ENCODE measurements at places on chromosomes 11 and 22.

GRCh38 chr11:34816698-34817213 lies 99.4 kb downstream of the APIP start:
- DNase-seq = no peak

- peak; percentile 71 for DNase-seq
Measured at GRCh38 chr11:65279741-65280440, 18.1 kb downstream of the POLA2 start.

DNA sequence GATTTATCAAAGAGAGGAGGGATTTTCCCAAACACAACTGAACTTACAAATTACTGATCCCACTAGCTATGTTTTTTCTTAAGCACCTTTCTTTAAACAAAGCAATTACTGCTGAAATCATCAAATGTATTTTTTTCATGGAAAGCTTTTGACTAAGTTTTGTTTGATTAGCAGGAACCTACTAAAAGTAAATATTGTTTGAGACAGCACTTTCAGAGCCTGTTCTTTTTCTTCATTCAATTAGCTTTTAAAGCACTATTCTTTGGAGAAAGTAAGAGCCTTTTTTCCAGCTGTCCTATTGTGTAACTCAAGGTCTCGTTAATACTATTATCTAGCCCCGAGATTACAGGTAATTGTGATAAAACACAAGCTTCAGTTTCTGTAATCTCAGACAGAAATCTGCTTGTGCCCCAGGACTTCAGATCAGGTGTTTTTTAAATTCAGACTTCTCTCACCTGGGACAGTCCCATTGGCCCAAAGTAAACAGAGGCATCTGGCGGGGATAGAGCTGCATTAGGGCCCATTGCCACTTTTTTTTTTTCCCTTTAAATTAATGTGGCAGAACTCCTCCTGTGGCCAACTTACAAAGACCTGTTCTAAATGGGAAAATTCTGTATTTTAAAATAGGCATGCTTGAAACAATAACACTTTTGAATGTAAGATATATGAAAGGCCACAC lies 11.0 kb downstream of the CSTPP1 start:
- DNase-seq = no peak

GRCh38 chr11:57426439-57426928 lies 437 bp downstream of the SLC43A3 start:
- DNase-seq = peak; percentile 43

DNA sequence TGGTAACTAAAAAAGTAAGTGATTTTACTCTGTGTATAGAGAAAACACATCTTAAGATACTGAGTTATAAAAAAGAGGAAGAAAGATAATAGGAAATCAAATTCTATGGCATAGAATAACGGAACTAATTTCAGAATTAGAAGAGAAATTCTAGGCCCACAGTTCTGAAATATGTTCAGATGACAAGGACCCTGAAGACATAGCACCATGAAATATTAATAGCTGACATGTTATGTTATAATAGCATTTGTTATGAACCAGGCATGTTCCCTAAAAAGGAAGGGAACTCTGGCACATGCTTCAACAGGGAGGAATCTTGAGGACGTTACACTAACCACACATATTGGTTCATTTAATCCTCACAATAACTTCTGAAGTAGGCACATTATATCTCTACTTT lies 32.7 kb downstream of the PRDM10 start:
- DNase-seq = no peak

- no peak for DNase-seq
Measured at GRCh38 chr11:8833568-8834315, 77.2 kb upstream of the AKIP1 start.

DNA sequence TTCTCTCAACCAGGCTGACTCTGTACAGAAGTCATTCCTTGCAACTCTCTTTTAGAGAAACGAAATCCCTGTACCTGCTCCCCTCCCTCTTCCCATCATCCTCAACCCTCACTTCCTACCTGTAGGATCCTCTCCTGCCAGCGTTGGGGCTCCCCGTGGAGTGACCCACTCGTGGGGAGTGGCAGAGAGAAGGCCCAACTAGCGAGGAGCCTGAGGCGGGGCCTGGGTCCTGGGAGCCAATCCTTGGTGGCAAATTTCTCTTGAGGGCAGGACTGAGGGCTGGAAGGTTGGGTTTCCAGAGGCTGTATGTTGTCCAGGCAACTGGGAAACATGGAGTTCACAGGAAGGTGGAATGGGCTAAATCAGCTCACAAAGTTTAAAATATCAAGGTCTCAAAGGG lies 10.4 kb downstream of the NHERF4 start:
- DNase-seq = no peak

- DNase-seq = no peak
Measured at GRCh38 chr22:42931421-42932196, 74.5 kb upstream of the ARFGAP3 start.

DNA sequence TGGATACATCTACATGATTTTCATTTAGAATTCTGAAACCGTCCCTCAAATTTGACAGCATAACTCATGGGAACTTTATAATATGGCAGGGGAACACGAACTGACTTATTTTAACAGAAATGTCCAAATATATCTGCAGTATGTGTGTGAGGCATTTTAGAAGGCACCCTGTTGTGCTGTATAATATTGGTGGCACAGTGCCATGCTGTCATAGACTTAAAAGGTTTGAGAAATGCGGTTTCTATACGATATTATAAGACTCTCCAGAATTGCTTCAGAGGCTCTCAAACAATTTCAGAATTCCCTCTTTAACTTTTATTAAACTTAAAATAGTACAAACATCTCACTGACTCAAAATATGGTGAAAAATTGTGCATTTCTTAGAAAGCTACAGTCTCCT lies 181.6 kb downstream of the MSANTD4 start:
- no peak for DNase-seq

GRCh38 chr11:133162227-133162626 lies 370.1 kb downstream of the OPCML start:
- DNase-seq = no peak

- DNase-seq = no peak
Measured at GRCh38 chr22:44155115-44155514, 25.6 kb upstream of the PARVG start.

- no peak for DNase-seq
Measured at GRCh38 chr11:130112071-130112830, 42.6 kb downstream of the APLP2 start.

- DNase-seq = no peak
Measured at GRCh38 chr22:44092636-44093220, 68.6 kb downstream of the PARVB start.

DNA sequence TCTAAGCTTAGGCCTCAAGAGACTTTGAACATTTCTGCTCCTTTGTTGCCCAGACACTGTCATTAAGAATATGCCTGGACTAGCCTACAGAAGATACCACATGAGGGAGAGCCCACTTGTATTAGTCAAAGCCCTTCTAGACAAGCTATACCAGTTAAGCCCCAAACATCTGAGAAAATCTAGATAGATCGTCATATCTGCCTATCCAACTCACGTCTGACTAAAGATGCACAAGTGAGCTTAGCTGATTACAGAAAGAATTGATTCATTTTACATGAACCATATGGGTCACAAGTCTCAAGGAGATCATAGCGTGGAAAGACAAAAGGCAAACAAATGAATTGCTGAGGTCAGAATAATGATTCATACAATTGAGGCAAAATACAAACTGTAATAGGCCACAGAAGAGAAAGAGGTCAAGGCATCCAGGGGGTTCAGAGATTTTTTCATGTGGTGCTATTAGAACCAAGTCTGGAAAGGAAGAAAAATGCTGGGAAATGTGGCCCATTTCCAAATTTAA lies 1155.5 kb upstream of the TENM4 start:
- DNase-seq = no peak

- DNase-seq = no peak
Measured at GRCh38 chr11:20277014-20277413, 86.5 kb upstream of the HTATIP2 start.

DNA sequence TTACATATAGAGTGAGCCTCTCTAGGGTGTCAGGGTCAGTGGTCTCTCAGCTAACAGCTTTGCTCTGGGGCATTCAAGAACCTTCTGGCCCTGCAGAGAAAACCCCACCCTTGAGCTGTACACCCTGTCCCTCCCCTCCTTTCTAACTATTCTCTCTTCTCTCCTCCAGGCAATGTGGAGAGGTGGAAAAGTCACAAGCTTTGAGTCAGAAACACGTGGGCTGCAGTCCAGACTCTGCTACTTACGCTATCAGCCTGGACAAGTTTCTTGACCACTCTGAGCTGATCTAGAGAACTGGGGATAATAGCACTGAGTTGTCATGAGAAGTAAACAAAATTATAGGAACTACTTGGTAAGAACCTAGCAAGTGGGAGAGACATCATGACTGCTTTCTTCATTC lies 10.7 kb upstream of the FAM83F start:
- DNase-seq = no peak

- no peak for DNase-seq
Measured at GRCh38 chr11:26995701-26996460, 2.0 kb downstream of the FIBIN start.

DNA sequence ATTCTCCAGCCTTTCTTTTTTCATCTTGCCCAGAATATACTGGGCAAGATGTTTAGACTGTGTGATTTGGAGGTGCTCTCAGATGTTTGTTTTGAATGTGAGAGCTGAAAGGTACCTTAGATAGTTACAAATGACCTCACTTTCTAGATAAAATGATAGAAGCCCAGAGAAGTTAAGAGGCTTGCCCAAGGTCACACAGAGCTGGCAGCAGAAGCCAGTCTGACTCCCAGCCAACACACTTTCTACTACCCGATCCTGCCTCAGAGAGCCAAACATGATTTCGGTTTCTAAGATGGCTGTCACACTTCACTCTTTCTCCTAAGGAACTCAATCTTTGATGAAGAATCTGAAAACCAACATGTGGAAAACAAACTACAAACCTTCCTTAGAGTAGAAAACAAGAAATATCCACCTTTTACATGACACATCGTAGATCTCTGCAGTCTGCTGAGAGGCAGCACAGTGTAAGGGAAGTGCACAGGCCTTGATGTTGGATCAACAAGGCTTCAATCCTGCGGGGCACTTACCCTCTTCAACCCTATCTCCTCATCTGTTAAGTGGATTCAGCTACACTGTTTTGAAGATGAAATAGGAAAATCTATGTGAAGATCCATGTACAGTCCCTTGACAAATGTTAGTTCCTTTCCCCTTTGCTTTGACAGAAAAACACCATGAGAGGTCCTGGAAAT lies 58.6 kb downstream of the SYTL2 start:
- DNase-seq = peak; percentile 42

GRCh38 chr22:31036671-31037550 lies 44.2 kb upstream of the SMTN start:
- no peak for DNase-seq

- DNase-seq = no peak
Measured at GRCh38 chr11:2730272-2731129, 30.7 kb upstream of the KCNQ1OT1 start.

DNA sequence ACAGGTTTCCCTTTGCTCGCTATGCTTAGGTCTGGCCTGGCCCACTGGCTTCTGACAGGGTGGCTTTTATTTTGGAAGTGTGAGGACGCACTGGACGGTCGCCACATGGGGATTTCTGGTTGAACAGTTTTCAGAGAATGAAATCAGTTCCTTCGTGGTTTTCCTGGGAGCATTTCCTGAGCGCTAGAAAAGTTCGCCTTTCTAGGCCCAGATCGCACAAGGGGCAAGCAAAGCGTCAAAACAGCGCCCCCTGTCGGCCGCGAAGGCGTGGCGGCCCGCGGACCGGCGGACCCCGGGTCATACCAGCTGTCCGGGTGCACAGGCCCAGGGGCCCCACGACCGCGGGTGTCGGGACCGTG lies 12.7 kb upstream of the CYP2R1 start:
- peak; percentile 92 for DNase-seq

DNA sequence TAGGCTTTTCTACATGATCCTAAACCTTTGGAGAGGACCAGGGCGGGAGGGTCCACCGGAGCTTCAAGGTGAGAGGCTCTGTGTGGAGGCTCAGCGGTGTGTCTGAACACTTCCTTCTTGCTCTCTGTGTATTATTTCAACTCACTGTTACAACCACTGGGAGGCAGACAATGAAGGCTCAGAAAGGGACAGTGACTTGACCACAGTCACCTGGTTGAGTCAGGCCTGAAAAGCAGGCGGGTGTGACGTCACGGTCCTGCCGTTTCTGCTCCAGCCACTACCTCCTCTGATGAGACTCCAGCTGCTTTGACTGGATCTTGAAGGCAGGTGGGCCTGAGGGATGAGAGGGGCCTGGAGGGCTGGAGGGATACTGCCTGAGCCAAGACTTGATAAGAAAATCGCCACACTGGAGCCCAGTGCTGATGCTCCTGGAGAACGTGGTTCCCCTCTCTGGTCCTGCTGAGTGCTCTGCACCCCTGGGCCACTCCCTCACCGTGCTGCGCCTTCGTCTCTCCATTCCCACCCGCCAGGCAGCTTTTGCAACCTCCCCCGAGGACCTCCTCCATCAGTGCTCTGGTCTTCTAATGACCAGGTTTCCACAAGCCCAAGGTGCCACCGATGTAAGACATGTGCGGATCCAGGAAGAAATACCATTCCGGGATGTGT lies 27.9 kb downstream of the KCNC1 start:
- DNase-seq = peak; percentile 11

- DNase-seq = no peak
Measured at GRCh38 chr11:119482521-119483011, 59.6 kb upstream of the THY1 start.

GRCh38 chr11:112057170-112057569 lies 16.6 kb downstream of the PIH1D2 start:
- peak; percentile 34 for DNase-seq

- no peak for DNase-seq
Measured at GRCh38 chr11:105051559-105051958, 6.4 kb upstream of the CARD16 start.

DNA sequence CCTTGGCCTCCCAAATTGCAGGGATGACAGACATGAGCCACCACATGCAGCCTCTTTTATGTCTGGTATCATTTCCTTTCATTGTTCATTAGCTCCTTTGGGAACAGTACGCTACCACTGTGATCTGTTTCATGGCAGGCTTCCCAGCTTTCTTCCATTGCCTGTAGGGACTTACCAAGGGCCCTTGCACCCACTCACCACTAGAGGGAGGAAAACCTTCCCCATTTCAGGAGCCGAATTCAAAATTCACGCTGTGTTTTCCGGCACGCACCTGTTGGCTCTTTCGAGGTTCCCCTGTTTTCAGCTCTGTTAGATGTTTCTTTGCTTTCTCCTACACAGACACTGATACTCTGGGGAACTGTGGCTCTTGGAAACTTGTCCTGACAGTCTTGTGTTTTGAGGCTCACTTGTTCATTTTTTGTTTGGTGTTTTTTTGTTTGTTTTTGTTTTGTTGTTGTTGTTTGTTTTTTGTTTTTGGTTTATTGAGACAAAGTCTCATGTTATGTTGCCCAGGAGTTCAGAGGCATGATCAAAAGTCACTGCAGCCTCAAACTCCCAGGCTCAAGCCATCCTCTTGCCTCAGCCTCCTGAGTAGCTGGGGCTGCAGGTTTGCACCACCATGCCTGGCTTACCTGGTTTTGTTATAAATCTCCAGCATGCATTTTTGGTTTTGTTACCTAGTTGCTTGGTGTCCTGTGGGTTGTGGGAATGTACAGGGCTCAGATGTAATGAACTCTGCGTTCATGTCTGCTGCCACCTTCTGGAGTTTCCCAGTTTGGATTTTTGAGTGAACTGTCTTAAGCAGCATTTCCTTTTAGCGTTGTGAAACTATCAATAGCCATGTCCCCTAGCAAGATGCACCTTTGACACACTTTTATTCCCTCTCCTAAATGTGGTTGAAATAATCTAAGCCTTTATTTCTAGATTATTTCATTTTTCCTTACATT lies 2.3 kb downstream of the KRTAP5-11 start:
- DNase-seq = peak; percentile 44

GRCh38 chr22:47042861-47043496 lies 280.5 kb downstream of the TBC1D22A start:
- DNase-seq = no peak
